ENCODE measurements at places on chromosomes 2 and 18.

GRCh38 chr2:74079522-74080341, 68.0 kb downstream of the BOLA3 start:
- no peak for DNase-seq

DNA sequence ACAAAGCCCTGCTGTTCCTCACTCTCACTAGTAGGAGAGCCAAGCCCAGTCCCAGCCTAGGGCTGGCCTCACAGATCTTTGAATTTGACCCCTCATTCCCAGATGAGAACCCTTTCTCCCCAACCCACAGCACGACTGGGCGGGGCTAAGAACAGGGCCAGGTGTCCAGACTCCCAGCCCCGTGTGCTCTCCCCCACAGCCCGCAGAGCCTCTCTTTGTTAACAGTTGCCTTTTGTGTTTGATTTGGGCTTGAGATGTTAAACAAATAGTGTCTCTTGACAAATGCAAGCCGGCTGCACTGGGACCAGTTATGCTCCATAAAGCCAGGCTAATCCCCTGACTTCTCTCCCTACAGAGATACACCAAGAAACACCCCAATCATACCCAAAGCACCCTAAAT, 4.7 kb upstream of the KCNK3 start:
- no peak for DNase-seq

DNA sequence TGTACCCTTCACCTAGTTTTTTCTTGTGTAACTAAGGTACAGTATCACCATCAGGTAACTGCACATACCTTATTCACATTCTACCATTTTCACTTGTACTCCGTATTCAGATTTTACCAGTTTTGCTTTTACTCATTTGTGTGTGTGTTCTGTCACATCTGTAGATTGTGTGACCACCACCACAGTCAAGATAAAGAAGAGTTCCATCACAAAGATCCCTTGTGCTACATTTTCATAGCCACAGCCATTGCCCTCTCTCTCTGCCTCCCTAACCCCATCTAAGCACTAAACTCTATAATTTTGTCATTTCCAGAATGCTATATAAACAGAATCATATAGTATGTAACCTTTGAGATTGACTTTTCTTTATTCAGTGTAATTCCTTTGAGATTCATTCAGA, 23.5 kb downstream of the DIS3L2 start:
- DNase-seq = no peak

GRCh38 chr18:57846258-57846657, 43.1 kb upstream of the ATP8B1 start:
- DNase-seq = no peak

GRCh38 chr2:177031438-177032180, 181.0 kb upstream of the HNRNPA3 start:
- DNase-seq = no peak

DNA sequence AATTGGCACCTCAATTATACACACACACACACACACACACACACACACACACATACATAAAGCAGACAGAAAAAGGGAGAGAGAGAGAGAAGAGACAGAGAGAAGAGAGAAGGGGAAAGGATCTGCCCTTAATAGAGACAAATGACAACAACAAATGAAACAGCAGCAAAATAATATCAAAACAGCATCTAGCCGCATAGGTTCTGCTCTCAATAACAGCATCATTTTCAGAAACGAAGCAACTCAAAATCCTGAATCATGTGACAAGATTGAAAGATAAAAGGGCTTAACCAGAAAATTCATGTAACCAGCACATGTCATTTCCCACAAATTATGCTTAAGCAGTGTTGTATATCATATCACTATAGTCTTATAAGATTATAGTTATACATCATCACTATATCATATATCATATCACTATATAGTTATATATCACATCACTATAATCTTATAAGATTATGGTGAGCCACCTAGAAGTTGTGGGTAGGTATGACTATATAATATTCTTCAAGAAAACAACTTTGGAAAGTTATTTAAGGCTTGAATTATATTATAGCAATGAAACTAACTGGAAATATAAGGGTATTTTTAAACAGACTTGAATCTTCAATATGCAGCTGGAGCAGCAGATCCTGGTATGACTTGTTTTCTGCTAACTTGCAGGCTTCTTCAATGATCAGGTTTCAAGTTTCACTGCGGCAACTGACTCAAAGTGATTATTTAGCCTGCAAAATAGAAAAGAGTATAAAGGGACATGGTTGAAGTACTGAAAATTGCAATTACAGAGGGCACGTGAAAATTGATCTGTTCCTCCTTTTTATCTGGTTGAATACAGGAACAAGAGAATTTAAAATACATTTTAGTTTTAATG, 16.1 kb upstream of the VPS54 start:
- no peak for DNase-seq

GRCh38 chr18:10660179-10660884, 134.5 kb downstream of the NAPG start:
- no peak for DNase-seq

GRCh38 chr2:237692601-237693290, 65.4 kb downstream of the LRRFIP1 start:
- no peak for DNase-seq

DNA sequence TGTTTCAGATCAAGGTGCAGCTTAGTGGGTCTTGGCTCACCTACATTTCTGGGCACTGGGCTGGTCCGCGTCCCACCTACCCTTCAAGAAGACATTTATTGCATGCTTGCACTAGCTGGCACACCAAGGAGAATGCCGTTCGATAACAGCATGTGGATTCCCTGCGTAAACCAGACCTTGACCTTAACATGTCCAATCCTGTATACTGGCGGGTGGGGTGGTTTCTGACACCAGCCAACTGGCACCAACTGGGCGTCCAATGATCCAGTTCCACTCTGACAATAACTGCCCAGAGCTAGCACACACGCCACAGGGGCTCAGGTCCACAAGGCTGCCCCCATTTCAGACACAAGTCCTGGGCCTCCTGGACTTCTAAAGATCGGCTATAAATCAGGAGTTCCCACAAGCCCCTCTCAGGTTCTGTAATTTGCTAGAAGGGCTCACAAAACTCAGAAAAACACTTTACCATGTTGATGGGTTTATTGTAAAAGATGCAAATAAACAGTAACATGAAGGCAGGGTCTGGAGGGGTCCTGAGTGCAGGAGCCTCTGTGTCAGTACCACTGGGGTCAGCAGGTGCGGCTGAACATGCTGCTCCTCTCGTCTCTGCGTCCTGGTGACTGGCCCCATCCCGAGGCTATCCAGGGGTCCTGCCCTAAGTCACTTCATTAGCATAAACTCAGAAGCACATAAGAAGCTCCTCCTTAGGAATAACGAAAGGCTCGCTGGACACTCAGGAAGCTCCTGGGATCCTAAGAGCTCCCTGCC, 161.8 kb downstream of the HDAC4 start:
- DNase-seq = no peak

GRCh38 chr2:215425021-215425782, 10.7 kb downstream of the FN1 start:
- no peak for DNase-seq

DNA sequence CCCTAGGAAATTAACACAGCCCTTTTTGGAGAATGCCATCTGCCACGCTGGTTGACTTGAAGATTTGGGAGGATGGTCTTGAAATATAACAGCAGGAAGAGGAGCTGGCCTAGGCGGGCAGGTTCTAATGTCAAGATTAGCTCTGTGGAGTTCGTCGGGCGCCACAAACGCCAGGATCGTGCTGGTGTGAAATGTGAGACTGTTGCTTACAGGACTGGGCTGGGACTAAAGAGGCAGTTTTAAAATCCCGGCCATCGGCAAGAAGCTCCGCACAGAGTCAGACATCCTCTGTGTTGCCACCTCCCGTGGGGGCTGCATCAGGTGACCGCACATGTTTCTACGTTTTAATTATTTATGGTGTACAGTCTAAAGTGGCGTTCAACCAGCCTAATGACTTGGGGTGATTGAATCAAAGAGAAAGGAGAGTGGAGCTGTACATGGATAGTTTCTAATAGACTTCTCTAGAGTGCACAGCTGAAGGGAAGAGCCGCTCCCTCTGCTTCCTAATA, 99.4 kb upstream of the BCL11A start:
- no peak for DNase-seq

DNA sequence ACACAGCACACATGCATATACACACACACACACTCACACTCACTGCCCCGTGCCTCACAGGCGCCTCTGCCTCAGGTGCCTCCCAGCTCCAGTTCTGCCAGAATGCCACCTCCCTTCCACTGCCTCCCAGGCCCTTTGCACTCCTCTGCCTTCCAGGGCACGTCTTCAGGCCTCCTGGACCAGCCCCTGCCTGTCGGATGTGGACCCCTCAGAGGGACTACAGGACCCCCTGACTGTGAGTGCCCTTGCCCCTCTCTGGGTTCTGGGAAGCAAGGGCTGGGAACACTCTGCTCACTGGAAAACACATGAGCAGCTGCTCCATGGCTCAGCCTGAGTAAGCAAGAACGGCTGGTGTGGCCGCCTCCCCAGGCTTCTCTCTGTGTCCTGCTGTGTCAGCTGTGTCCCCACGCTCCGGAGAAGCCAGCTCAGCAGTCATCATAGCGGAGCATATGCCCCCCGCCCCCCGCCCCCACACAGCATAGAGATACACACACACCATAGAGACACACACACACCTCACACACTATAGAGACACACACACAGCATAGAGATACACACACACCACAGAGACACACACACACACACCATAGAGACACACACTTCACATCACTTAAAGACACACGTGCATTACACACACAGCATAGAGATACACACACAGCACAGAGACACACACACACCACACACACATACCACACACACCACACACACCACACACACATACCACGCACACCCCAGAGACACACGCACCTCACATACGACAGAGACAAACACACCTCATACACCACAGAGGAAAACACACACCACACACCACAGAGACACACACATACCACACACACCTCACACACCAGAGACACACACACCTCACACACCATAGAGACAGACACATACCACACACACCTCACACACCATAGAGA, 271.3 kb downstream of the CYRIA start:
- no peak for DNase-seq

DNA sequence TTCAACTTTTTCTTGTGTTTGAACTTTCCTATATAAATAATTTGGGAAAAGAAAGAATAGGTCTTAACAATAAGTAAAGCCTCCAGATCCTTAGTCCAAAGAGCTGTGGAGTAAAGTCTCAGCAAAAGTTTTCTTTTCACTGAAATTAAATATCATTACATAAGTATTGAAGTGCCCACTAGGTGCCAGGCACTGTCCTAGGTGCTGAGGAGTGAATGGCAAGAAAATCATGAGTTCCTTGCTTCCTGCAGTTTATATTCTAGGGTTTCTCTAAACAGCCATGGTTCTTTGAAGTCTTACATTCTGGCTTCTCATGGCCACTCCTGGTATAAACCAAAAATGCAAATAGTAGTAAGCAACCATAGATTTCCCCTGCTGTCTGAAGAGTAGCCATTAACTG, 59.7 kb downstream of the SPP2 start:
- DNase-seq = no peak

DNA sequence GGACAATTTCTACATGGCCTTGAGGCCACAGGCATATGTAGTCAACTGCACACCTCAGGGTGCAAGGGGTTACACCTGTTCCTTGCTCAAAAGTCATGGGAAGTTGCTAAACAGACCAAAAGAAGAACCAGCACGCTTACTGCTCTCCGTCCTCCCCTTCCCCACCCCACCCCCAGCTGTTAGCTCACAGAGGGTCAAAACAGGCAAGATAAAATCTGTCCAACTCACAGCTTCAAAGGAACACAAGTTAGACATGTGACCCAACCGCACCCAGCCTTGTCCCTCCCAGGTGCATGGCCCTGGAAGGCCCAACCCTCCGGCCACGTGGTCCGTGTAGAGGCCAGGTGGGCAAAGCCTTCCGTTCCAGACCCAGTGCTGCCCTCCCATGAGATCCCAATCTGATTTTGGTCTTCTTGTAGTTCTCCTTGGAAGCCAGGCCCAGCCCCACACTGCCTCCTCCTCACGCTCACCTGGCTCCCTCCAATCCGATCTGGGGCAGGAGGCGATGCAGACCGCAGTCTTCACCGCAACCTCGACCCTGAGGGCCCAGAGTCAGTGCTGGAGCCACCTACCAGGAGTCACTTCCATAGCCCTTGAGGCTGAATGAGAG, 14.5 kb upstream of the ASPRV1 start:
- no peak for DNase-seq

GRCh38 chr18:34131006-34131405, 93.7 kb downstream of the NOL4 start:
- no peak for DNase-seq
